HS-5 (cell line): ENCODE measurements at places on chromosomes 5 and 9.

GRCh38 chr5:8770431-8770830 lies 775.4 kb downstream of the SEMA5A start:
- no peak for DNase-seq

GRCh38 chr5:93099902-93100347 lies 481.1 kb downstream of the NR2F1-AS1 start:
- no peak for DNase-seq

GRCh38 chr5:145260670-145261069 lies 574.5 kb downstream of the PRELID2 start:
- no peak for DNase-seq

DNA sequence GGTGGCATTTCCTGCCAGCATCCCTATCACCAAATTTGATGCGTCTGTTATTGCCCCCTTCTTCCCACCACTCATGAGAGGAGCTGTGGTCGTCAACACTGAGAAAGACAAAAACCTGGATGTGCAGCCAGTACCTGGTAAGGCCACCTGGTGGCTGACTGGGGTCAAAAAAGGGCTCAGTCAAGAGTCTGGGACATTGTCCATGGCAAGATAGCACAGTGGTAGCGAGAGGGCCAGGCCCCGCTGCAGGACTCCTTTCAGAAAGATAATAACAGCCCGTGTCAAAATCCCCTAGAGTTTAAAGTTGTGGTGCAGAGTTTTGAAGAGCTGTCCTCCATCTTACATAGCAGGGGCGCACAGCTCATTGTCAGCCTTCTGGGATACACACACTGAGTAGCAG lies 40.8 kb downstream of the CSF1R start:
- DNase-seq: no peak

- no peak for DNase-seq
Observed at GRCh38 chr9:136717399-136717798, 5.0 kb downstream of the DIPK1B start.

DNA sequence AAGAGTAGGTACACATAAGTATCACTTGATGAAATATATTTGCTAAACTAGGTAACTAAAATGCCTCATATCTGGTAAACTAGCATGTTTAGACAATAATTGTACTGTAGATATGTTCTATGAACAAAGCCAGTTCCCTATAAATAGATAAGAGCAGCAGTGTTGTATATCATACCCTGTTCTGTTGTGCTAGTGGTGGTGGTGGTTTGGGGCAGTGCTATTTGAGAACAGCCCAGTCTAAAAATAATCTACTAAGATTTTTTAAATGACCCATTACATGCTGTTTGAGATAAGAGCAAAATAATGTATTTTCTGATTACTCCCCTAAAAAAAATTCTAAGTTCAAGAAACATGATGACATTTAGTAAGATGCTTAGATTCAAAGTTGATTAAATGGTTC lies 829.2 kb upstream of the DMAC1 start:
- no peak for DNase-seq

- DNase-seq: no peak
Observed at GRCh38 chr9:93676310-93677047, 100.1 kb downstream of the PHF2 start.

- no peak for DNase-seq
Observed at GRCh38 chr9:99335280-99335679, 113.2 kb downstream of the SEC61B start.

GRCh38 chr9:34628656-34629490 lies at the start of gene ARID3C:
Gene ARID3C (minus strand): TSS chr9:34629066. CDS start chr9:34628014, 1,052 bp downstream.
- no peak for DNase-seq

DNA sequence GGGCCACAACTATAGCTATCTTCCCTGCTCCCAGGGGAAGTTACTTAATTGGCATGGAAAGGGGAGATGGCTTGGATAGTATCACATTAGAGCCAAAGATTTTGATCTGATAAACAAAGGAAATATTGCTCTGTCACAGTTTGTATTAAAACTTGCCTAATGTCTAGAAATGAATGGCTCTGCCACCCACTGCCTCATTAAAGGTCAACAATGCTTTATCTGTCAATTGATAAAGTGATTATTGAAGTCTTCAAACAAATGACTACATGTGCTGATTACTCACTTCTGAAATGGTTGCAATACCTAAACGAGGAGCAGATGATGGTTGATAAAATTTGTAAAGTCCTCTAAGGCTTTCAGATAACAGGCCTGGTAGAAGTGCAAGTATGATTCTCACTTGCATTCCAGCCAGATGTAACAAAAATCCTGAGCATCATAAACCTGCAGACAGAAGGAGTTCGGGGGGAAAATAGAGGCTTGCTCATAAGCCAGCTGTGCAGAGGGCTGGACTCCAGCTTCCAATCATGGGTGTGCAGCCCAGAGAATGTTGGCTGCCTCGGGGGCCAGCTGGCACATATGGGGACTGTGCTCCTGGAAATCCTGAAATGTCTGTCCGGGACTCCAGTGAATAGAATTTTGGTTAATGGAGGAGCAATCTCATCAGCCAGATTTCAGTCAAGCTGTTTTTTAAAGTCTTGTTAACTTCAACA lies 200.5 kb upstream of the SLC27A6 start:
- no peak for DNase-seq

GRCh38 chr5:127092690-127093089 lies 19.4 kb upstream of the C5orf63 start:
- DNase-seq: no peak

- no peak for DNase-seq
Observed at GRCh38 chr9:108961151-108961550, 27.0 kb downstream of the ABITRAM start.

GRCh38 chr9:137492464-137493363 lies 33.6 kb upstream of the NSMF start:
- DNase-seq: no peak

GRCh38 chr5:19940192-19940591 lies 47.8 kb downstream of the CDH18 start:
- no peak for DNase-seq

GRCh38 chr5:104199771-104200170 lies 637.2 kb upstream of the NUDT12 start:
- DNase-seq: no peak

GRCh38 chr9:89926691-89927220 lies 321.9 kb downstream of the GADD45G start:
- no peak for DNase-seq

GRCh38 chr9:128550226-128550625 lies 2.2 kb upstream of the SPTAN1 start:
- DNase-seq: no peak

GRCh38 chr5:36722900-36723299 lies 116.5 kb downstream of the SLC1A3 start:
- no peak for DNase-seq

DNA sequence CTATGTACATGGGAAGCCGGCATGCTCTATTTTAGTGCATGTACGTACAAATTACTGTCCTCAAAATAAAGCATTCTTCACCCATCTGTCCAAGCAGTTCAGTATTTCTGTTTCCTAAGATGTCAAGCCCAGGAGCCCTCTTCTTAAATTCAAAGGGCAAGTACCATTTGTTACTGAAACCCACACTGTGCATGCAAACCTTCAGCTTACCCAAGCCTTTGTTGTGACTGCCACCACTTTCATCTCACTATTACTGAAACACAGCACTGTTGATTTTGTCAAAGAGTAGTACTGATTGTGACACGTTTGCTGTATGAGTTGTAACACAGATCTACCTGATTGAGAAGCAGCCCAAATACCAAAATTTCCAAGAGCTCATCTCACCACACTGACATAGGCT lies 390.4 kb upstream of the IZUMO3 start:
- DNase-seq: no peak

- DNase-seq: no peak
Observed at GRCh38 chr9:16725066-16725465, 145.4 kb downstream of the BNC2 start.

DNA sequence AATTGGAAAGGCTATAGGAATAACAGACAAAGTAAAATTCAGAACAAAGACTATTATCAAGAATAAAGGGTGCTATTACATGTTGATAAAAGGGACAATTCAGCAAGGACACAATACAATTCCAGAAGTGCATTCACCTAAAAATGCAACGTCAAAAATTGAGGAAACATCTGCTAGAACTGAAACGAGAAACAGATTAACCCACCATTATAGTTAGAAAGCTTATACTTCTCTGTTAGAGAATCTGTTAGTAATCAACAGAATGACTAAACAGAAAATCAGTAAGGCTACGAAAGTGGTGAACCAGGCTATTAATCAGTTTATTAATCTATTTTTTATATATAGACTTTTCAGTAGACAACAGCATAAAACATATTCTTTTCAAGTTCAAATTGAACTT lies 14.8 kb downstream of the FCN1 start:
- DNase-seq: no peak

DNA sequence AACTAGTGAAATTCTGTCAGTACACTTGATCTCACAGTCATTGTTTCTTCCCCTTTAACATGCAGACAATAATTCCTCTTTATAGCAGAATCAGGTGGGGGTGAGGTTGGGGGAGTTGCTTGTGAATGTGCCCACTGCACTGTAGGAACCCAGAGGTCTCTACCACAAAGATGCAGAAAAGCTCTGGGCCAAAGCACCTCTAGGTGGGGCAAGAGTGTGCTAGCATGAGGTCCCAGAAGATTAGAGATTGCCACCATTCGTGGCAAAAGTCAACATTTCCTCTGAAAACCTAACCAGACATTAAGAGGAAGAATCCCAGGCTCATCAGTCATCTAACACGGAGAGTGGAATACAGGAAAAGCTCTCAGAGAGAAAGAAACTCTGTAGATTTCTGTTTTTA lies 74.5 kb downstream of the PTCD2 start:
- DNase-seq: no peak

GRCh38 chr5:92581249-92581648 lies 999.8 kb downstream of the NR2F1-AS1 start:
- no peak for DNase-seq

GRCh38 chr9:80233906-80234305 lies 662.1 kb downstream of the TLE4 start:
- DNase-seq: no peak

DNA sequence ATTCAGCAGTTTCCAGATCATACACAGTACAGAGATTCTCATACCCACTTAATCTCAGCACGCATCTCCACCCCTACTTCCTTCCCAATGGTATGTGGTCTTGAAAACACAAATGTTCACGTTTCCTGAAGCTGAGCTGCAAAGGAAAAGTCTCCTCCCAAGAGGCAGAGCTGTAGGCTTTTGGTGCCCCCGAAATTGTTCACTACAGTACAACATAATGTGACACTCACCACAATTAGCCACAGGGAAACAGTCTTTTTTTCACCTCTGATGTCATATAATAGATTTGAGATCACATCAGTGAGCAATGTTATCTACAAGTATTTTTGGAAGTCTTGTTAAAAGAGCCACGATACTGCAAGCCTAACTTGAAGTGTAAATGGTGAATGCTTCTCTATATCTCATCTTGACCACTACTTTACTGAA lies 40.2 kb downstream of the NFIB start:
- DNase-seq: no peak

DNA sequence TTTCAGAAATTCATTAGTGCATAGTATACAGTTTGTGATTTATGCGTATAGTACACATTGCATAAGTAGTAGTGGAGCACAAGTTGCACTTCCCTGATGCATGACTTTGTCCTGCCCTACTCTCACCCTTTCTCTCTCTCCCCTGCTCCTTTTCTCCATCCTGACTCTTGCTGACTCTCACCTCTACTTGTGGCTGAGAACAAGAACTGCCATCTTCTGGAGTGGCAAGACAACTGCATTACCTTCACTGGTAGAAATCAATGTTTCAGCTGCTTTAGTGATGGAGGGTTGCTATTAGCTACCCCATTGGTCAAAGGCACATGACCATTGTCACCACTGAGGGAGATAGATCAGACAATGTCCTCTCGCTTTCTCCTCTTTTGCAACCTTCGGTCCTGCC lies 26.9 kb downstream of the SPEF2 start:
- DNase-seq: no peak

GRCh38 chr5:132779961-132780360 lies 2.9 kb upstream of the SEPTIN8 start:
- DNase-seq: no peak

- DNase-seq: no peak
Observed at GRCh38 chr9:13629067-13629466, 349.6 kb upstream of the MPDZ start.

GRCh38 chr5:40217553-40217952 lies 462.2 kb upstream of the PTGER4 start:
- DNase-seq: no peak

- no peak for DNase-seq
Observed at GRCh38 chr5:53594419-53594818, 34.0 kb downstream of the NDUFS4 start.

GRCh38 chr5:104247260-104247659 lies 684.7 kb upstream of the NUDT12 start:
- no peak for DNase-seq

- no peak for DNase-seq
Observed at GRCh38 chr9:16675131-16675530, 195.3 kb downstream of the BNC2 start.

GRCh38 chr5:176849611-176850227 lies 39.4 kb downstream of the UNC5A start:
- DNase-seq: no peak

- DNase-seq: peak; percentile 56
Observed at GRCh38 chr5:95781101-95781583, 41.4 kb downstream of the GLRX start.

- no peak for DNase-seq
Observed at GRCh38 chr9:121943463-121943862, 149.6 kb downstream of the TTLL11 start.
